ENCODE measurements at places on chromosomes 2 and 18. TPM values are rescaled to one million over a fixed set of nuclear protein-coding genes. Genes with fewer than 3 reads are reported as not detected.

Gene COL4A4
- 6.0 TPM for total RNA-seq

Gene CKAP2L
- 17.7 TPM for total RNA-seq

DNA sequence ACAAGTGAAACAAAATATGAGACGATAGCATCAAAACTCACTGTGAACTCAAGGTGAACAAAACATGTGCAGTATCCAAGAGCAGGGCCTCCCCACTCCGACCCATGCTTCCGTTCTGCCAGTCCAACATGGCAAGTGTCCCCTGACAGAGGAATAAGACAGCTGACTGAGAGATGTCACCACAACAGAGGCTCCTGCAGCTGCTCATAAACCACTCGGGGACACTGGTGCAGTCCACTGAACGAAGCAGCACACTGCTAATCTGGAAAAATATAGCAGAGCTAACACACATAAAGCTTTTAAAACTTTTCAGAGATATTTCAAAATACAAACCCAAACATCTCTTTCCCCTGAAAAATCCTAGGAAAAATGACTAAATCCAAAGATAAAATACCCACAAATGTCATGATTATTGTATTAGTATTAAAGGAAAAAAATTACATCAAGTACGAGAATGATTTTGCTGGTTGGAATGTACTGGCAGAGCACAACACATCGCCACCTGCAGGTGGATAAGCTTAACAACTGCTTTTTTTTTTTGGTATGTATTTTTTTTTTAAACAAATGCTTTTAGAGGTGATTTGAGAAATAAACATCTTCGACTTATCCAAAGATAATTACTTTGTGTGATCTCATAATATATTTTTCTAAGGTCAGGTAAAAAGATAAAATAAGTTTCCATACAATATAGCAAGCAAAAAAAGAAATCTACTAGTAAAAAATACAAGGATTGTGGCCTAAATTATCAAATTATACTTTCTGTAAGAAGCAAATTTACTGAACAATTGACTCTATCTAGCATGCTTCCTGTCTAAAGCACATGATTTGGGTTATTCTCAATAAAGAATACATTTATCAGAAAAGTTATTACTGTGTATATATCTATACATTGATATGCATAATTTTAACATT lies 18.6 kb downstream of the THADA start:
- no peak overlapping the region for H3K4me3 ChIP-seq
- peak; percentile 6 for DNase-seq
- no peak overlapping the region for H3K27ac ChIP-seq
- no peaks in the 10 kb centered on the region for H3K27me3 ChIP-seq
- peaks cover 66% of the 10 kb centered on the region for H3K36me3 ChIP-seq

GRCh38 chr2:134679745-134680144 lies 39.1 kb downstream of the TMEM163 start:
- H3K4me1 ChIP-seq = peaks cover 47% of the 10 kb centered on the region
- H3K27ac ChIP-seq = no peak overlapping the region
- no peaks in the 10 kb centered on the region for H3K36me3 ChIP-seq
- peak; percentile 12 for DNase-seq

DNA sequence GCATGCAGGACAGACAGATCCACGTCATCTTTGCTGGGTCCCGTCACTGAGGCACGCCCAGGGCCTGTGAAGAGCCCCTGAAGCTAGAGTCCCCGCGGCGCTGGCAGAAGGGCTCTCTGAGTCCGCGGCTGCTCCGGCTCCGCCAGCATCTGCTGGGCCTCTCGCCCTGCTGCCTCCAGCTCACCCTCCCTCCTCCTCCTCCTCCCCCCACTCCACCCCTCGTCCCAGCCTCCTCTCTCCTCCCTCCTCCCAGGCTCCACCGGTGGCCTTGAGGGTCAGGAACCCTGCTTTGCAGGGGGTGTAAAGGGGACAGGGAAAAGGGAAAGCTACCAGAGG lies at the start of gene TNS1:
Gene TNS1, minus strand, starts transcription at position 151 of the 336 bp plus-strand sequence. Its CDS starts 123 bp downstream, at position 28.
- no peak for DNase-seq
- no peaks in the 10 kb centered on the region for H3K27me3 ChIP-seq
- no peak within 1 kb of the TSS for H3K4me3 ChIP-seq
- H3K4me1 ChIP-seq = no peaks in the 10 kb centered on the region
- H3K36me3 ChIP-seq = no peaks in the 10 kb centered on the region
